ENCODE measurements at places on chromosomes 1 and 21.

- DNase-seq: no peak
Observed at GRCh38 chr1:165327538-165327937, 29.0 kb downstream of the LMX1A start.

DNA sequence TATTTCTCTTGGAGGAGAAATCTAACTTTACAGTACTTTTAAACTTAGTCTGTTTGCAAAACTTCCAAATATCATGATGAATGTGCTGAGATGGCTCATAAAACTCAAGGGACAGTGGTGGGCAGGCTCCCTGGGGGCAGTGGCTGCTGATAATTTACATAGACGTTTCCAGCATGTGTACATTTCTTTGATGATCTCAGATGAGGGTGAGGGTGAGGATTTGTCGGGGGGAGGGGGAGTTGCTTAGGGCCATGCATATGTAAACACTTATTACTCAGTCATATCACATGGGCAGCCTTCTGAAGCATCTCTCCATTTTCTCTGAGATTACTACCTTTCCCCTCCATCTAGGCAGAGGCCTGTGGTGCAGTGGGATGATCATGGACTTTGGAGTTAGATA lies 152.9 kb upstream of the HMGB4 start:
- DNase-seq: no peak

DNA sequence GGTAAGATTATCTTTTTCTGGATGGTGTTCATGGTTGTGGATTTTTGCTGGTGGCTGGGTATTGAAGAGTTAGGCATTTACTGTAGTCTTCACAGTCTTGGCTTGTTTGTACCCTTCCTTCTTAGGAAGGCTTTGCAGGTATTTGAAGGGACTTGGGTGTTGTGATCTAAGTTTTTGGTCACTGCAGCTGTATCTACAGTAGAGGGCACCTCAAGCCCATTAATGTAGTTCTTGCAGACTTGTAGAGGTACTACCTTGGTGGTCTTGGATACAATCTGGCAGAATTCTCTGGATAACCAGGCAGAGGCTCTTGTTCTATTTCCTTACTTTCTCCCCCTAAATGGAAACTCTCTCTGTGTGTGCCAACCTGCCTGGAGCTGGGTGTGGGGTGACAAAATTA lies 155.8 kb upstream of the BRINP3 start:
- no peak for DNase-seq

GRCh38 chr1:180964595-180964994 lies 51.9 kb downstream of the KIAA1614 start:
- DNase-seq: no peak

- DNase-seq: no peak
Observed at GRCh38 chr21:25191141-25191540, 416.1 kb downstream of the MRPL39 start.

DNA sequence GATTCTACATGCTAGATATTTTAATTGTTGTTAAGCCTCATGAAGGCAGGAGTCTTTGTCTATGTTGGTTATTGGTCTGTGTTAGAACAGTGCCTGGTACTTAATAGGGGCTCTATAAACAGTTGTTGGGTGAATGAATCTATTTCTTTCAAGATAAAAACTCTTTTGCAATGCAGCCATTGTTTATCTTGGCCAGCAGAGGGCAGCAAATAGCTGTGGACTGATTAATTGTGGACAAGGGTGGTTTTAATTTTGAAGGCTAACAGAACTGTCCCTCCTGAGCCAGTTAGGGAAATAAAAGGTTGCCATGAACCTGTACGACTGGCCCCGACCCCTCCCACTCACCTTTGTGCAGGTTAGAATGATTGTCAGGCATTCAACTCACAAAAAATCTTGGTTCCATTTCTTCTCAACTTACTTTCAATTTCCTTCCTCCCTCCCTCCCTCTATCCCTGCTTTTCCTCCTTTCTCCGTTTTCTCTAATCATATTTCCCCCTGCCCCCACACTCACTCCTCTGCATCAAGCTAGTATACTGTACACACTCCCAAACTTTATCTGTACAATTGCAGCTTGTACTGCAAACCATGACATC lies 66.3 kb upstream of the DIRAS3 start:
- DNase-seq: no peak

- no peak for DNase-seq
Observed at GRCh38 chr1:182032251-182032650, 29.3 kb downstream of the ZNF648 start.

DNA sequence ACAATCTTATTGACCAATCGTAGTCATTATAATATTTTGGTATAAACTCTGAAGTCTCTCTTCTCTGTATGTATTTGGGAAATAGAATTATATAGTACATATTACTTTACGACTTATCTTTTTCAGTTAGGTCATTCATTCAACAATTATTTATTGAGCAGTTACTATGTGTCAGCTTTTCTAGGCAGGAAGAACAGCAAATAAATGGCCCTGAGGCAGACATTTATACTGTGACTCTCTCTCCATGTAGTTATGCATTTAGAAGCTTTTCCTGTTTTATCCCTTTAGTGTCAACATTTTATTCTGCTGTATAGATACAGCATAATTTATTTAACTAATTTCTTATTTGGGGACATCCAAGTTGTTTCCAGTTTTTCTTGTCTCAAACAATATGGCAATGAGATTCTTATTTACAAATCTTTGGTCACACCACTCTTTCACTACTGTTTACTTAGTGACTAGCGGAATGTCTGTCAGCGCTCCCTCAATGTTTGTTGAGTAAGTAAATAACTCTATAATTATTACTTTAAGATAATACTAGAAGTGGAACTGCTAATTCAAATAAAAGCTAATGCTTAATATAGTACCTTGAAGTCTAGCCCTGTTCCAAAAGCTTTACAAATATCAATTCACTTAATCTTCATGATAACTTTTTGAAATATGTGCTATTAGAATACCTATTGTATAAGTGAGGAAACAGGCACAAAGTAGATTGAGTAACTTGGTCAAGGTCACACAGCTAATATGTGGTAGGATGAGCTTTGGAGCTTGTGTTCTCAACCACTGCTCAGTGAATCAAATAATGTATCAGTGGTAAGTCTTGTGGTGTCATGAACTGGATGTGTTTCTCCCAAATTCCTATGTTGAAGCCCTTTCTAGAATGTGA lies 465.6 kb downstream of the SIPA1L2 start:
- no peak for DNase-seq

DNA sequence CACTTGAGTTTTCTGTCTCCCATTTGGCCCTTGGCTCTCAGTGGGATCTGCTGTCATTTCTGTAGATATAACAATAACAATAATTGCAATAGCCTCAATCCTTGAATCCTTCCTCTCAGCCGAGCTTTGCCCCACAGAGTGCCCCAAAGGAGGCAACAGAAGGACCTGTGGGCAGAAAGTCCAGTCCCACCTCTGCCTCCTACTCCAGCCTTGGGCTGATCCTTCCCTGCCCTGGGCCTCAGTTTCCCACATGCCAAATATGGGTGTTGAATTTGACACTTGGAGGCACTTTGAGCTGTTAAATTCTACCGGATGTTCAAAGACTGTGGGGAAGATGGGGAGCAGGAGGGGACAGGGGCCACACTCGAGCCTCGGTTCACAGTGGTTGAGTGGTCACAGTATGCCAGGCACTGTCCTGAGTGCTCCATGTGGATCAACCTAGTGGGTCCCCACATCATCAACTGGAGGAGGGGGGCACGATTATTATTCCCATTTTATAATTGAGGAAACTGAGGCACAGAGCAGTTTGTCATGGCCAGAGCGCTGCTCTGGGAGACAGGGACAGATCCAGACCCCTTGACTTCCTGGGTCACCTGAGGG lies 307.1 kb downstream of the MATN1 start:
- DNase-seq: no peak

GRCh38 chr1:152654110-152654509 lies 9.1 kb upstream of the LCE2D start:
- DNase-seq: no peak

GRCh38 chr1:214362188-214362882 lies 81.4 kb downstream of the SMYD2 start:
- no peak for DNase-seq

DNA sequence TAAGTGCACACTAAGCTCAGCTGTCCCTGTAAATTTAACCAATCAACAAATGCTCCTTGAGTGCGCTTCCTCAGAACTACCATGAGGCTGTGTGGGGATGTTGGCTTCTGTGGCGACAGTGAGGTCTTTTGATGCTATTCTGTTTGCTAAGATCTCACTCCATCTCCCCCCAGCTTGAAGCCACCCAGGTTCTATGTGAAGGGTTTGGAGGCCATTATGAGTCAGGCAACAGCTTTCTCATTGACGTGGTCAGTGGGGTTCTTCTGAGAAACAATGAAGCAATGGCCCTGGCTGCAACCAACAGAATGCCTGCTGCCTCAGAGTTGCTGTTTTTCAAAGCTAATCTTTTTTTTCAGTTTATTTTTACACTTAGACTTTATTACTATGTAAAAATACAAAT lies 205.5 kb downstream of the PTBP2 start:
- DNase-seq: no peak

GRCh38 chr1:184739796-184740195 lies 14.9 kb downstream of the EDEM3 start:
- DNase-seq: no peak

All from mesenteric fat pad (tissue), 1 donor.